Upper lobe of left lung (tissue), 6 donors: ENCODE measurements at places on chromosomes 3 and 15. TPM values are rescaled to one million over a fixed set of nuclear protein-coding genes. Genes with fewer than 3 reads are reported as not detected.

GRCh38 chr3:66021731-66022131 is 17.0 kb downstream of the MAGI1 start:
- H3K4me1 ChIP-seq, result no peaks in the 10 kb centered on the region
- no peaks in the 10 kb centered on the region for H3K27me3 ChIP-seq
- DNase-seq, result no peak
- no peaks in the 10 kb centered on the region for H3K36me3 ChIP-seq

DNA sequence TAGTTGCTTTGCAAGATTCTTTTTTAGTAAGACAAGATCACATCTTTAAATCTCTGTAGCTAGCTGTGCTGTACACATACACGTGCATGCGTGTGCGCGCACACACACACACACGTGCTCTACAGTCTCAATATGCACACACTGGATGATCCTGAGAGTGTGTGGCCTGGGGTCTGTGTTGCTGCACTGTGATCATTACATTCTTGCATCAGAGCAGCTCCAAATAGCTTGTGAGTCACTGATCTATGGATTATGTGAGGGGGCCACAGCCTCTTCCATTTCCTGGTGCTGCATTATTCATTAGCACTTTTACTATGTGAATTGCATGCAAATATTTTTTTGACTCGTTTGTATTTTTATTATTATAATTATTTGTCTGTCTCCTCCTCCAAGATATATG is 34.6 kb downstream of the MCTP2 start:
- H3K4me1 ChIP-seq, result peaks cover 4% of the 10 kb centered on the region
- no peak overlapping the region for H3K27ac ChIP-seq
- no peak for DNase-seq
- no peaks in the 10 kb centered on the region for H3K36me3 ChIP-seq

DNA sequence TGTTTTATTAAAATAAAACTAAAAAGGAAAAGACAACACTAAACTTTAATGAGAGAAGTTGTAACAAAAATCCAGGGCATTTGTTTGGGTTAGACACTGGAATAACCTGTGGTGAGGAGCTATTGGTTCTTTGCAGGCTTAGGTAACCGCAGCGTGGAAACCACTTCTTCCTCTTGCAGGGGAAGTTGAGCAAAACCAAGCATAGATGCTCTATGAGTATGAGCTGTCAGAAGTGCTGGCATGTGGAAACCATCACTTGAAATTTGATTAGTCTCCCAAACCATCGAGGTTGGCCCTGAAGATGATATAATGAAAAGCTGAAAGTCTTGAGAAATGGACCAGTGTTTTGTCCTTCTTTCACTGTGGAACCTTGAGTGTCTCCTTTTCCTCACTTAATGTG is 127.1 kb upstream of the RBMS3 start:
- no peak overlapping the region for H3K27ac ChIP-seq
- no peaks in the 10 kb centered on the region for H3K4me1 ChIP-seq
- H3K27me3 ChIP-seq, result no peaks in the 10 kb centered on the region
- H3K36me3 ChIP-seq, result no peaks in the 10 kb centered on the region
- H3K4me3 ChIP-seq, result no peak overlapping the region

- no peak overlapping the region for H3K4me3 ChIP-seq
- H3K27ac ChIP-seq, result no peak overlapping the region
- no peak for DNase-seq
- H3K4me1 ChIP-seq, result no peaks in the 10 kb centered on the region
These were observed 9.9 kb upstream of the ZBED2 start for GRCh38 chr3:111605018-111605417.

- no peak overlapping the region for H3K4me3 ChIP-seq
- peaks cover 10% of the 10 kb centered on the region for H3K4me1 ChIP-seq
- DNase-seq, result no peak
- H3K36me3 ChIP-seq, result no peaks in the 10 kb centered on the region
- H3K27me3 ChIP-seq, result no peaks in the 10 kb centered on the region
These were observed 6.4 kb downstream of the RASA2 start for GRCh38 chr3:141493184-141493583.

GRCh38 chr3:56322862-56323261 is 145.4 kb downstream of the ERC2 start:
- no peak overlapping the region for H3K27ac ChIP-seq
- H3K4me3 ChIP-seq, result no peak overlapping the region
- no peak for DNase-seq
- no peaks in the 10 kb centered on the region for H3K36me3 ChIP-seq
- H3K4me1 ChIP-seq, result no peaks in the 10 kb centered on the region
- H3K27me3 ChIP-seq, result no peaks in the 10 kb centered on the region

DNA sequence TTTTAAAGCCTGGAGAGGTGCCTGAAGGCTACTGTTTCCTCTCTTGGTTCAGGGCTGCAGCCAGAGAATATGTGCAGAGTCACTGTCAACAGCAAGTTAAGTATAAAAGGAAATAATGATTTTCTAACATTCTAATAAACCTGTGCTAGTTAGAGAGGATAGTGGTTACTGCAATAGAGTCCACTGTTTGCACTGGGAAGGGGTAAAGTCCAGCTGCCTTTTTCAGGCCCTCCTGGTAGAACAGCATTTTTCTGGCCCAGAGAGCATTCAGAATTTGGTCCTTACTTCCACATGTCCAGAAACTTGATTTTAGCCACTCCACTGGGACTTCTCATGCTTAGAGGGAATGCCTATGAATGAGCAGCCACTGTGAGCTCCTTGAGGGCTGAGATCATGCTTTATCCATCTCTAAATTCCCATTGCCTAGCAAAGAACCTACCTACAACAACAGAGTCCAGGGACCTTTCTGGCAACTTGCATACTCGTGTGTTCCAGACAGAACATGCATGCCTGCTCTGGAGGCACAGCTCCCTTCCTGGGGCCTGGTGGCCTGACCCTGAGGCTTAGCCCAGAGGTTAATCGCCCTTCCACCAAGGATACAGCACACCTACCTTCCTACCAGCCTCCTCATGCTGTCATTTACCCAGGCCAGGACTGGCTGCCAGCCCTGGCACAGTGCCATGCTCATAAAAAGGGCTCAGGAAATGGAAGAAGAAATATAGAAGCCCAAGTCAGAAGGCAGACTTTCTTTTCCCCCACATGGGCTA is 50.3 kb upstream of the ATP13A3 start:
- peaks cover 12% of the 10 kb centered on the region for H3K4me1 ChIP-seq
- no peak overlapping the region for H3K4me3 ChIP-seq
- no peaks in the 10 kb centered on the region for H3K27me3 ChIP-seq
- no peak for DNase-seq

DNA sequence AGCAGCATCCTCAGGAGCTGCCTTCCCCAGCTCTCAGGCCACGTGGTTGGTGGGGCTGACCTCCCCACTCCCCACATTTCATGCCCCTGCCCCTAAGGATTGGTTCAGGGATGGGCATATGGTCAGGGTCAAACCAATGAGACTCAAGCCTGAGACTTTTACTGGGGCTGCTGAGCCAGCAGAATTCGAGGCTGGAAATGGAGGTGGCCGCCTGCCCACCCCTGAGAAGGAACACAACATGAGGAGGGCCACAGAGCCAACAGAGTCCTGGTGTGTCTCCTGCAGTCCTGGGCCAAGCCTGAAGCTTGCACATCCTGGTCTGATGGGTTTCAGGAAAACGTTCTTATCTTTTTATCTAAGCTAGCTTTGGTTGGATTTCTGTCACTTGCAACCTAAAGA is 5.9 kb downstream of the EHD4 start:
- H3K27me3 ChIP-seq, result no peaks in the 10 kb centered on the region
- no peaks in the 10 kb centered on the region for H3K36me3 ChIP-seq
- H3K4me1 ChIP-seq, result peaks cover 48% of the 10 kb centered on the region
- DNase-seq, result no peak
- no peak overlapping the region for H3K4me3 ChIP-seq

- H3K36me3 ChIP-seq, result no peaks in the 10 kb centered on the region
- no peak overlapping the region for H3K4me3 ChIP-seq
- no peak overlapping the region for H3K27ac ChIP-seq
- DNase-seq, result no peak
These were observed 95.4 kb downstream of the HCN4 start for GRCh38 chr15:73273181-73274002.

DNA sequence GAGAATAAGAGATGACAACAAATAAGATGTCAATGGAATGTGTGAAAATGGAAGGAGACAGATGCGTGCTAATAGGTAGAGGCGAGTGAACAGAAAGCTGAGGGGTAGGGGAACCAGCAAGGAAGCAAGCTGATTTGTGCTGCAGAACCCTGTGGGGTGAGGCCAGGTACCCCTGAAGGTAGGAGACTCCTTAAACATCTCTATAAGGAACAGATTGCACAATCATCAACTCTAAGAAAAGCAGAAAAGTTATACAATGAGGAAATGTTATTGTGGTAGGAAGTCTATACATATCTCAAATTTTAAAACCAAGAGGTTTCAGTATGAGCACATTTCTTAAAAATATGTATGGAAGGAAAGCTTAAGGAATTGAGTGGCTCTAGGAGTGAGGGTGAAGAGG is 315.0 kb upstream of the TPM1 start:
- no peak overlapping the region for H3K27ac ChIP-seq
- H3K4me1 ChIP-seq, result no peaks in the 10 kb centered on the region
- H3K27me3 ChIP-seq, result no peaks in the 10 kb centered on the region
- H3K4me3 ChIP-seq, result no peak overlapping the region
- no peak for DNase-seq

- H3K27ac ChIP-seq, result no peak overlapping the region
- DNase-seq, result no peak
- no peaks in the 10 kb centered on the region for H3K36me3 ChIP-seq
These were observed 33.8 kb downstream of the COL6A5 start for GRCh38 chr3:130379274-130379673.

DNA sequence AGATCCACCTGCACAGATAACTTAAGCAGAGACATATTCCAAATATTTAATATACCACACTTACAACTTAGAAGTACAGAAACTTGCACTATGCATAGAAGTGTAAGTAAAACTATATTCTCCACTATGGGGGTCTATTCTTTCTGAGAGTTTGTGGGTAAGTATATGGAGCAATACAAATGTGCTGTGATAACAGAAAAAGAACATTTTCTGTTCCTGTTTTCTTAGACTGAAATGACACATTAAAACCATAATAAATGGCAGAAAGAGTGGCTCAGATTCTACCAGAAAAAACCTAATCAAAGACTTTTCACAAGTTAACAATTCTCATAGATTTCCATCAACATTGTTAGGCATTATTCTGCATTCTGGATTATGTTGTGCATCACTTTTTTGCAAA is 96.6 kb upstream of the WNT7A start:
- no peaks in the 10 kb centered on the region for H3K36me3 ChIP-seq
- no peaks in the 10 kb centered on the region for H3K27me3 ChIP-seq
- DNase-seq, result no peak
- no peaks in the 10 kb centered on the region for H3K4me1 ChIP-seq
- H3K27ac ChIP-seq, result no peak overlapping the region

- H3K4me3 ChIP-seq, result no peak overlapping the region
- DNase-seq, result no peak
- H3K36me3 ChIP-seq, result no peaks in the 10 kb centered on the region
- H3K27me3 ChIP-seq, result no peaks in the 10 kb centered on the region
These were observed 10.9 kb upstream of the GOLGA8B start for GRCh38 chr15:34594361-34594760.

DNA sequence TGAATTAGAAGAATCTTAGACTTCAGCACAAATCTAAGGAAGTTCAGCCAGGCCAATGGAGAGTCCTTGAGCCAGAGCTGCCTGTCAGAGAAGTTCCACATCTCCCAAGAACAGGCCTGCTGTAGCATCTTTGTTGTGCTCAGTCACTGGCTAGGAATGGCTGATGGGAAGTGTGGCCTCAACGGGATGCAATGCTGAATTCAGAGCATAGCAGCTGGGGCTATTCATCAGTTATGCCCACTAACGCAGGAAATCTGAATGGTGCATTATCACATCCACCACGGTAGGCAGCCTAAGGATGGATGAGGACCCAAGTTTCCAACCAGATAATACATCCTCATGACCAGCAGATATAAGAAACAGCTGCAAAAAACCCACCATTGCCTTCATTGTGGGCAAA is 3.2 kb upstream of the EIF1B start:
- H3K4me1 ChIP-seq, result peaks cover 14% of the 10 kb centered on the region
- H3K36me3 ChIP-seq, result peaks cover 5% of the 10 kb centered on the region
- no peak overlapping the region for H3K27ac ChIP-seq
- H3K27me3 ChIP-seq, result no peaks in the 10 kb centered on the region

DNA sequence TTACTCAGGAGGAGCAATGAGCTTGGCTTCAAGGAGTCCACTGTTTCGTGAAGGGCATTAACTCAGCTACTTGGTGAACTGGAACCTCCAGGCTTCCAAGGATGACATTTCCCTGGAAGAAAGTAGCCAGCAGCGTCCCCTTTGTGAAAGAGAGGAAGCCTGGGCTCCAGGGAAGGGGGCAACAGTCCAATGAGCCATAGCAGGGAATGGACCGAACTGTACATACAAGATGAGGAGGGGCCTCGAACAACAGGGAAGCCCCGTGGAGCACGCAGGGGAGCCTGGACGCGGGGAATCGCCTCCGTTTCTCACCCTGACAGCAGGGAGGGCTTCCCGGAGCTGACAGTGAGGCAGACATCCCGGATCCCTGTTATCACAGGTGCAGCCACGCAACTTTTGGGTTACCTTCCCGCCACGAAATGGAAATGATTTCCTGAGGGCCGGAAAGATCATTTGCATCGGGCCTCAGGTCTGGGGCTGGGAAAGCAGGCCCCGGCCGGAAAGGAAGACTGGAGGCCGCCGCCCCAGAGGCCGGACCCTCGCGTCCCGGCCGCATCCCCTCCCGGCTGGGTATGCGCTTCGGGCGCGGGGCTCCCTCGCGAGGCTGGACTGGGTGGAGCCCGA is 475 bp upstream of the SPINT1 start:
- H3K4me3 ChIP-seq, result peak overlapping the region; percentile 16
- H3K27ac ChIP-seq, result peak overlapping the region; percentile 82
- DNase-seq, result no peak

The MME gene
- total RNA-seq, result 82.1 TPM

The SH3GL3 gene
- 1.8 TPM for total RNA-seq

The BCL2A1 gene
- 31.9 TPM for total RNA-seq

The LXN gene
- 22.0 TPM for total RNA-seq

The ADAMTSL3 gene
- total RNA-seq, result 12.4 TPM

The ACKR4 gene
- not detected for total RNA-seq

The NUP210 gene
- 20.4 TPM for total RNA-seq

The OCA2 gene
- total RNA-seq, result 4.0 TPM

The COL6A5 gene
- total RNA-seq, result 1.7 TPM

The CCR9 gene
- total RNA-seq, result not detected

The PROK2 gene
- total RNA-seq, result 10.7 TPM

The EFCAB12 gene
- total RNA-seq, result 10.5 TPM

The SYNPR gene
- not detected for total RNA-seq

The CCR3 gene
- not detected for total RNA-seq

The DVL3 gene
- 60.8 TPM for total RNA-seq

The SPESP1 gene
- total RNA-seq, result 3.1 TPM

The CSTA gene
- total RNA-seq, result 40.5 TPM

The NR1I2 gene
- 0.37 TPM for total RNA-seq

The OXTR gene
- total RNA-seq, result 0.15 TPM

The ZNF619 gene
- 10.5 TPM for total RNA-seq
